ENCODE measurements at places on chromosomes 11 and 22.

DNA sequence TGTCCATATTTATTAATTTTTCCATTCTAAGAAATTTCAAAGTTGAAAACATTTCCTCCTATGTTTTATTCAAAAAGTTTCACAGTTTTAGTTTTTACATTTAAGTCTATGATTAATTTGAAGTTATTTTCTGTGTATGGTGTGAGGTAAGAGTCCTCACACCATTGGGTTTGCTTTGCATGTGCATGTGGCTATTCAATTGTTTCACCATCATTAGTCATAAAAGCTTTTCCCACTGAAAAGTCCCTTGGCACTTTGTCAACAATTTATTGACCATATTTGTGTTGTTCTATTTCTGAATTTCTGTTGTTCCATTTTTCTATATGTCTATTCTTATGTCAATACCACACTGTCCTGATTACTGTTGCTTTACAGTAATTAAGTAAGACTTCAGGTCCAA is 186.5 kb downstream of the KIF18A start:
- DNase-seq: no peak

DNA sequence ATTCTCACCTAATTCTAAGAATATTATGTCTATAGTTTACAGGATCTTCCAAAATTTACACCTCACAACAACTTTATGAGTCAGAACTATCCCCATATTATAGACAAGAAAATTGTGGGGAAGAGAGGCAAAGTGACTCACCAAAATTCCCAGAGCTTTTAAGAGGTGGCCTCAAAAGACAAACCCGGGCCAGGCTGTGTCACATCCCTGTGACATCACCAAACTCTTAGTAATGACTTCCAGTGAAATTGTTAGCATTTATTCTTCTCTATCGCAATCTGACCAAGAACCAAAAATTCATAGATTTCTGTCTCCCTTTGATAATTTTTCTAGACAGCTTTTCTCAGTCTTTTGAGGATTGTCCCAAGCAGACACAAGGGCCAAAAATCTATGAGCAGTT is 134.3 kb downstream of the SNX19 start:
- DNase-seq: no peak

DNA sequence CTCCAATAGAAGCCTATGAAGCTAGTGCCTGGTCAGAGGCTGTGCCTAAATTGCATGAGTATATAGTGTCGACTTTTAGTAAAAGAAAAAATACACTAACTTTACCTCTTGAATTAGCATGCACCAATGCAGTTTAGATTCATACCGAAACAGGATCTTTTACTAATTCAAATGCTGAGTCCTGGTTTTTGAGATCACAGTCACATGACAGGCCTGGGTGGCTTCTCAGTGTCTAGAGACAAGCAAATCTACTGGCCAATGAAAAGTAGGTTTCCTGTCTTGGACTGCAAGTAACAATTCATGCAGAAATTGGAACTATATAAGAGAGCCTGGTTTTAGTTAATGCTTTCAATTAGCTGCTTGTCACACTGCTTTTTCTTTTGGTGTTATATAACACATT is 7.2 kb downstream of the ARHGEF12 start:
- DNase-seq: peak; percentile 46

GRCh38 chr22:48528221-48528915 is 1299.3 kb downstream of the BRD1 start:
- DNase-seq: no peak

DNA sequence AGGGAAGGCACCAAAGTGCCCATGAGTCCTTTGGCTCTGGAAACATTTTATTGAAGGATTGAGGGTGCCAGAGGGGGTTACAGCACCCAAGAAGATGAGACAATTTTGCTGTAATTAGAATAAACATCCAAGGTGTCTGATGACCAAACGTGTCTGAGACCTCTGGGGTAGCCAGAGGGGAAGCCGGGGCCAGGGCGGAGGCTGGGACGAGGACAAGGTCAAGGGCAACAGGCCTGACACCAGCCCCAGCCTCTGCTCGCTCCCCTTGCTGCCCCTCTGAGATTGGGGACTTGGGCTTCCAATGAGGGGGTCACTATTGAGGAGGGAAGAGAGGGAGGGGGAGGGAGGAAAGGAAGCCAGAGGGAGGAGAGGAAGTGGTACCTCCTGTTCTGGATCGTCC is 25.6 kb downstream of the TMPRSS6 start:
- DNase-seq: no peak
